ENCODE measurements at places on chromosomes 4 and X.

DNA sequence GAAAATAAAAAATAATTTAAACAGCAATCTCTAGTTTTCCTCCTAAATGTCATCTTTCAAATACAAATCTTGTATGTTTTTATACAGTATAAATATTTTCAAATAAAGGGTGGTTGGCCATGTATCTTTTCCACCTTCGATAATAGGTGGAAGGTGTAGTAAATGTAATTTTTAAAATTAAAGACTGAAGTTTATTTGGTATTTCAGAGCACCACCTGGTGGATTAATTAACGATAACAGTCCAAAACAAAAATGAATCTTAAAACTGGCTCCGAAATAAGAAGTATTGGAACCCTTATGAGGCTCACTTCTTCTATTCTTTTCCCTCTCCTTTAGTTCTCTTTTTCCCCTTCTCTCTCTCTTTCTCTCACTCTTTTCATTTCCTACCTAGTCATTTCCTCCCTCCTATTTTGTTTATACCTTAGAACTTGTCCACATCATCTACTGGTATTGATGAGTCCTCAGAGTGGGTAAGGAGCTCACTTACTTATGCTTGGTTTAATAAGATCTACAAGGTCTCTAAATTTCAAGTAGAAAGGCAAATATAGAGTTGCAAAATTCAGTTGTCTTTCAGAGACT is 82.9 kb upstream of the EXOC1L start:
- no peak for DNase-seq

- no peak for DNase-seq
Observed at GRCh38 chrX:14546190-14546589, 16.9 kb downstream of the GLRA2 start.

GRCh38 chr4:136750897-136751296 is 781.4 kb downstream of the PCDH18 start:
- no peak for DNase-seq

- DNase-seq: no peak
Observed at GRCh38 chrX:96170626-96171025, 514.0 kb upstream of the DIAPH2 start.
